Germinal center (tissue), 1 donor: ENCODE measurements at places on chromosomes 12 and 14.

GRCh38 chr12:132406493-132407450 lies 77.4 kb upstream of the GALNT9 start:
- no peak for DNase-seq

DNA sequence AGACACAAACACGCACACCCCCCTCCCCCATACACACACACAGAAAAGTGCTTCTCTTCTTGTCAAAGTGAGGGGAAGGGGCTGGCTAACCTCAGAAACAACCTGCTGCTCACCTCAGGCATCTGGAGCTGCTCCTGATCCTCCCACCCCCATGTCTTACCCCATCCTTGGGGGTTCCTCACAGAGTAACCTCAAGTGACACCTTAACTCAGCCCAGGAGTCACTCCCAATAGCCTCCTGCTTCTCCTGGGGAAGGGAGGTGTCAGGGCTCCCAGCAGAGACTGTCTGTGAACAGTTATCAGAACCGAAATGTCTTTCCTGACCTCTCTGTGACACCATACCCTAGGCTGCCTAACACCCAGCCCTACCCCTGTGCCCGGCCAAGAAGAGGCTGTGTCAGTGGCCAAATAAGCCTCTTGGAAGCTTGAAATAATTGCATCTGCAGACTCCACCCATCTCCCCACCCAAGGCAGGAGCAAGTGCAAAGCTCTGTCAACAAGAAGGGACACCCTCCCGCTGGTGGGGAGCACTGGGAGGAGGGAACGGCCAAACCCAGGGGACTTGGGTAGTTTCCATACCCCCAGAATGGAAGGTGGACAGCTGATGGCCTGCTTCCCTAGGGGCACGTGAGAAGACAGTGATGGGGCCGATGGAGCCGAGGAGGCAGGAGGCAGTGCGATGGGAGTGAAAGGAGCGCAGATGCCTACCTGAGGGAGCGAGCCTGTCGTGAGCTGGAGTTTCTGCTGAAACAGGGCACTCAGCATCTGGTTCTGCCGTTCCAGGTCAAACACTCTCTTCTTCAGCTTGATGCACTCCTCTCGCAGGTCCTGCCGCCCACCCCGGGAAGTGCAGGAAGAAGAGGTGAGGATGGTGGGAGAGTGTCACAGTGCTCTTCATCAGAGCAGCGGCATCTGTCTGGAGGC lies 26.8 kb downstream of the NCKAP5L start:
- DNase-seq, result no peak

DNA sequence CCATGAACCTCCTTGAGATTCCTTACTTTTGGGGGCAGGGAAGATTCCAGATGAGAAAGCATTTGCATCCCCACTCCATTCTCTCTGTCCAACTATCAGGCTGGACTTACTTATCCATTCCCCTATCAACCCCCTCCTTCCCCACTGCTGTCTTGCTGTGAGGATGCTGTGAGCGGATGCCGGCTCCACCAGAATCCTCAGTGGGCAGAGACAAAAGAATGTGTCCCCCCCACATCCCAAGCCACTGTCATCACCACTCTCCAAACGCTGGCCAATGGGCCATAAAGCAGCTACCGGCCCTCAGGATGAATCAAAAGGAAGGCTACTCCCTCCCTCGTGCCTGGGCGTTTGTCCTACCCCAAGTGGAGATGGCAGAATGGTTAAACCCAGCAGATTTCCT lies 173.0 kb upstream of the NTF3 start:
- DNase-seq, result no peak

GRCh38 chr14:23432946-23433345 lies 2.5 kb downstream of the MYH7 start:
- DNase-seq, result no peak

DNA sequence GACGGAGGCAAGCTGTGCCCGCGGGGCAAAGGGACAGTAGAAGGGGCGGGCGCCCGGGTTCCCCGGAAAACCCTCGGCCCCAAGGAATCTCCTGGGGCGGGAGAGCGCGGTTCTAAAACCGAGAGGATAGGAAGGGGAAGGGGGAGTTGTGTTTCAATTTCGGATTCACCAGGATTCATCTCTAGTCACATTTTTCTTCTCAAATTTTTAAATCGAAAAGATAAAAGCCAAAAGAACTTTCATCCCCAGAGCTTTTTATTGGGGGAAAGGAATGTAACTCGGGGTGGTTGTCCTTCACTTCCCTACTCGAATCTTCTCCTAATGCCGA lies 1.4 kb downstream of the BMP4 start:
- no peak for DNase-seq

DNA sequence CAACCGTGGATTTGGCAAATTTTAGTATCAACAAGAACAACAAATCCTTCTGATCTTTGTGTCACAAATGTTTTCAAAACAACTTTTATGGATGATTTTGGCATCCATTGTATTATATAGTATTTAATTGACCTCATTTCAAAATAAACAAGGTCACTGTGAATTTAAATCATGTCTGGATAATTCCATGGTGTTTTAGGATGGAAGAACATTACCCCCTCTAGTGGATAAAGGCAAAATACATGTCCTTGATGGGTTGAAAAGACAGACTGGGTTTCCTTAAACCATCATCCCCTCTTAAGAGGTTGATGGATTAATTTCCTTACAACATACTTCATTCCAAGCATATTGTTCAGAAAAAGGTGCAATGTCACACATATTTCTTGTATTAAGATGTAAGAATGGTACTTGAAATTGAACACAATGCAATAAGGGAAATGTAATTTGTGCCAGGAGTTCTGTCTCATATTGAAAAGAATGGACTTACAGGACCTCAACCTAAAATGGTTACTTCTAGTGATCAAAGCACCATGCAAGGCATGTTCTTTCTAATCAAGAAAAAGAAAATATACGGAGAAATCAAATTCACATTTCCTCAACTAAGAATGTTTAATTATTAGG lies 352.0 kb downstream of the BCAT1 start:
- DNase-seq, result peak; percentile 23

DNA sequence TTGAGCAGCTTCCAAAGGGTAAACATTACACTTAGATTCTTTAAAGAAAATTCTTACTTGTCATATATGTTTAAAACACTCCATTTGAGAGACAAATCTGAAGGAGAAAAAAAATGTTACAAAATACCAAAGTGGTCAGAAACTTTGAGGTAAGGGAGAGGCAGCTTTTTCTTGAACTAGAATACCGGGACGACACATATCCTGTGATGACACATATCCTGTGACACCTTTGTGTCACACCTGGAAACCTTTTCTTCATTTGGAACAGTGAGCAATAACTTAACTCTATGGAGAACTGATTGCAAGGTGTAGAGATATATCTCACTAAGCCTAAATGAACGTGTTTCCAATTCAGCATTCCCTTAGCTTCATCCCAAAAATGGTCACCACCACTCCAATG lies 4.6 kb upstream of the GRIN2B start:
- DNase-seq, result no peak

DNA sequence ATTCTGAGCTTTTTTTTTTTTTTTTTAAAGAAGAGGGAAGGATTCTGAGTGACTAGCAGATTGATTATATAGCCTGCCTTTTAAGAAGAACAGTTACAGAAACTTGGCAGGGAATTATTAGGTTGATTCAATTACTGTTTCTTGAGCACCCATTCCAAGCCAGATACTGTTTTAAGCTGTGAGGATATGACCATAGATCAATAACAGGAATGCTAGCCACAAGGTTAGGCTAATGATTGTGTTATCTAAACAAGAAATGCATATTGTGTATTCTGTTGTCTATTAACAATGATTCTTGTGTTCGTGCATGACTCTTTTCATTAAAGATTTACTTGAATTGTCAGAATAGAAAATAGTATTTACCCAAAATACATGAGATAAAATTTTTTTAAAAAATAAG lies 67.1 kb downstream of the PRORP start:
- DNase-seq, result no peak

GRCh38 chr12:124727264-124727800 lies 136.3 kb downstream of the SCARB1 start:
- peak; percentile 17 for DNase-seq

- DNase-seq, result no peak
Measured at GRCh38 chr12:109130297-109131153, 14.1 kb downstream of the ACACB start.

DNA sequence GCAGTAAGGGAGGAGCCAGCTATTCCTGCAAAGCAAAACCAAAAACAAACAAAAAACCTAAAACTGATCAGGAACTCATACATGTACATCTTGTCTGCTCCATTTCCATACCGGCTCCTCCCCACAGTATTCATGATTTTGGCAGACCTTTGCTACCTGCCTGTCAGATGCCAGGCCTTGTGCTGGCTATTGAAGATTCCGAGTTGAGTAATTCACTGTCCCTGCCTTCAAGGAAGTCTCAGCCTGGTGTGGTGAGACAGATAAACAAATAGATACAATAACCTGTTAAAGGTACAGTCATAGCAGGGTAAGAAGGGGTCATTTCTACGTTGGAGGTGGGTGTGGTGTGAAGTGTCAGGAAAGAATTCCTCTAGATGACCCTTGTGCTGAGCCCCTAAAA lies 42.7 kb downstream of the SUSD6 start:
- no peak for DNase-seq

- no peak for DNase-seq
Measured at GRCh38 chr12:96889273-96889933, 17.7 kb upstream of the NEDD1 start.

- DNase-seq, result no peak
Measured at GRCh38 chr12:78441737-78442453, 422.7 kb upstream of the SYT1 start.

- DNase-seq, result no peak
Measured at GRCh38 chr12:101794574-101794973, 36.2 kb downstream of the GNPTAB start.

DNA sequence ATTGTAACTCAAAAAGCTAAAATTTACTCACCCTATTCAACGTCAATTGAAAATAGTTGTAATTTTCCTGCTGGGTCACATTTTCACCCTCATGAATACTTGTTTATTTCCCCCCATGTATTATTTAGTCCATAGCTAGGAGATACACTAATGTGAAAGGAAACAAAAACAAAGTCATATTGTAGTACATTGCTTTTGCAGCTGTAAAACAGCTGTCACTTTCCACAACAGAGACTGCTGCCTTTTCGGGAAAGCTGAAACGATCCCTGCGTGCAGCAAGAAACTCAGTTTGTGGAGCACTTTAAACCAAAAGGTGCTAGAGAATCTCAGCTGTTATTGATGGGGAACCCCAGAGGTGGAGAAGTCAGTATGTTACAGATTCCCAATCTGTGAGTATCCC lies 4.3 kb downstream of the RACGAP1 start:
- no peak for DNase-seq

GRCh38 chr12:110073049-110073831 lies 24.9 kb upstream of the C12orf76 start:
- peak; percentile 19 for DNase-seq
